ENCODE measurements at places on chromosomes 13 and 19.

GRCh38 chr13:110877737-110878258, 37.1 kb downstream of the ANKRD10 start:
- ATAC-seq, result no peak

GRCh38 chr19:39401549-39402345, 4.9 kb upstream of the ZFP36 start:
- peak; percentile 67 for ATAC-seq

DNA sequence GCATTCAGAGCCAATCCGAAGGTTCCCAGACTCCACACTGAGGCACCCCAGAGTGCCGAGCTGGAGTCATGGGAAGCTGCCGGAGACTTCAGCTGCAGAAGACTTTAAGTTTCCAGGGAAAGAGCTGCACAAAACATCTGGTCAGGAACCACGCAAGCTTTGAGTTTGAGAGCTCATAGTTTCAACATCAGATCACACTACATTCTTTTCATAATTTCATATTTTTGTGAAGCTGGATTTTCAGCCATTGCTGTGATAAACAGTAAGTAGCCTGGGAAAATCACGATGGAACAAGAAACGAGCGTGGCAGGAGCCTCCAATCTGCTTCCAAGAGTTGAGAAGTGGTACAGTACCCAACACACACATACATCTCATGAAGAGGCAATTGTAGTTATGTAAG, 25.5 kb upstream of the ATP12A start:
- ATAC-seq, result no peak

DNA sequence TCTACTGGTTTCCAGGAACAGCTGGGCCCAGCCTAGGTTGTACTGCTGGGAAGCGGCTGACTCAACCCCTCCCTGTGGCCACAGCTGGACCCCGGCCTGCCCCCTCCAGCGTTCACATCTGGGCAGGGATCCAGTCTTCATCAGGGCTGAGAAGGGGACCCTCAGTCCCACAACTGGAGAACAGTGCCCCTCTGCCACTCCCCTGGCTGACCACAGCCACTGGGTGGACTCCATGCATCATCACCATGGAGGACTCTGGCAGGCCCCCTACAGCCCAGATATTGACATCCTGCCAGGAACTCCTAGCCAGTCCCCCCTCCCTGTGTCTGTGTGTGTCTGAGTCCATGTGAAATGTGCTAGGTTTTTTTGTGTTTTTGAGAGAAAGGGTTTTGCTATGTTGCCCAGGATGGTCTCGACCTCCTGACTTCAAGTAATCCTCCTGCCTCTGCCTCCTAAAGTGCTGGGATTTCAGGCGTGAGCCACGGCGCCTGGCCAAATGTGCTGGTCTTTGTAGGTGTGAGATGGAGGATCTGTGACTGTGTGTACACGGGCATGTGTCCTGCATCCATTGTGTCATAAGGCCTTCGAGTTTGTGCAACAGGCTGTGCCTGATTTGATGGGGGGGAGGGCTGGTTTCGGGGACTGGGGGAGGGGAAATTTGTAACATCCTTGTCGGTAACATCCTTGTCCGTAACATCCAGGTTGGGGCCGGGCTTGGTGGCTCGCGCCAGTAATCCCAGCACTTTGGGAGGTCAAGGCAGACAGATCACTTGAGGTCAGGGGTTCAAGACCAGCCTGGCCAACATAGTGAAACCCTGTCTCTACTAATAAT, 4.0 kb upstream of the HOOK2 start:
- ATAC-seq, result no peak

DNA sequence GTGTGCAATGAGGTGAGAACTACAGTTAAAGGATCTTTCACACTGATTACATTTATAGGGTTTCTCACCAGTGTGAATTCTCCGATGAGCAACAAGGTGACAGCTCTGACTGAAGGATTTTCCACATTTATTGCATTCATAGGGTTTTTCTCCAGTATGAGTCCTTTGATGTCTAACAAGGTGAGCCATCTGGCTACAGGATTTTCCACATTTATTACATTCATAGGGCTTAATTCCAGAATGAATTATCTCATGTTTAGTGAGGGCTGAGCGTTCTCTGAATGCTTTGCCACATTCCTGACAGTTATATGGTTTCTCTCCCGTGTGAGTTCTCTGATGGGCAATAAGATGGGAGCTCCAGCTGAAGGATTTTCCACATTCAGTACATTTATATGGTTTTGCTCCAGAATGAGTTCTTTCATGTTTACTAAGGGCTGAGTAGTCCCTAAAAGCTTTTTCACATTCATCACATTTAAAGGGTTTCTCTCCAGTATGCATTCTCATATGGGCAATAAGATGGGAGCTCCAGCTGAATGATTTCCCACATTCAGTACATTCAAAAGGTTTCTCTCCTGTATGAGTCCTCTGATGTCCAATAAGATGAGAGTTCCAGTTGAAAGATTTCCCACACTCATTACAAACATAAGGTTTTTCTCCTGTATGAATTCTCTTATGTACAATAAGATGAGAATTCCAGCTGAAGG, 4.4 kb upstream of the C19orf18 start:
- no peak for ATAC-seq

- no peak for ATAC-seq
These were observed 5.8 kb upstream of the HSPH1 start for GRCh38 chr13:31167490-31167889.

- no peak for ATAC-seq
These were observed 25.9 kb downstream of the ZNF791 start for GRCh38 chr19:12636631-12637030.

DNA sequence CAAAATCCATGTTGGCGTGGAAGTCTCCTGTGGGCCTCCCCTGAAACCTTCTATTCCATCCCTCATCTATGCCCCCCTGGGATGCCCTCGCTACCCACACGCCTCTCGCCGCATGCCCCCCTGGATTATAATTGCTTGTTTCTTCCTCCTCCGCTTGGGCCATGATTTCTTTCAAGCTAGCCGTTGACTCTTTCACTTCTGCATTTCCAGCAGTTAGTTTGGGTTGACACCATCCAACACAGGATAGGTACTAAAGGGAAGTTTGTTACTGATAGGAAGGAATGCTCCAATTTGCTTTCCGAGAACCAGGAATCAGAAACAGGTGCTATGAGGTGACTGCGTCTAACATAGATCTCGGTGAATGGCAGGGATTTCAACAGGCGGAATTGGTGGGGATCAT, 7.7 kb upstream of the SLC25A15 start:
- ATAC-seq, result no peak

DNA sequence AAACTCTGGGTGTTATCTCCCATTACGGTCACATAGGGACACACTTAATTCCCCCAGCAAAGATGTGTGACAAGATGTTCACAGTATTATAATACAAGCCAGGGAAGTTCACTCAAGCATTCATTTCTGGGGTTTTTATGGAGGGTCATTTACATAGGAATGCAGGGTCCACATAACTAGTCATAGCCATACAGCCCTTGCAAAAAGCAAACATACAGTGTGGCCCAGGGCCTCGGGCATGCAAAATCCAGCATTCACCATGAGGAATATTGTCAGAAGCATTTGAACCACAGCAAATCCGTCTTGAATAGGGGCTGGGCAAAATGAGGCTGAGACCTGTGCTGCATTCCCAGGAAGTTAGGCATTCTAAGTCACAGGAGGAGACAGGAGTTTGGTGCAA, 13.0 kb upstream of the ZNF460 start:
- no peak for ATAC-seq

DNA sequence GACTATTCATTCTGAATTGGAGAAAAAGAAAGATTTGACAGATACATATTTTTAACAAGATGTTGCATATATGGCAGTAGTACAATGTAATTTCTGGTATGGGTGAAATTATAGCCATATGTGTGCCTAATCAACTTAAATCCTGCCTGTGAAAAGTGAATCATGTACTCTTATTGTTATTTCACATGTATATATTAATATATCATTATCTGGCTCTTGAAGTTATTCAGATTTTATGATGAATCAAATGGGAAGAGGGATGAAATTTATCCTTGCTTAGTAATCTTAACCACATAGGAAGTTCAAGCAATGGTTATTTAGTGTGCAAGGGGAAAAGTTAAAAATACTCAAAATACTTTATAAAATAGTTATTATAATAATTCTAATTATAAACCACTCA, 80.5 kb downstream of the GPC6 start:
- no peak for ATAC-seq

DNA sequence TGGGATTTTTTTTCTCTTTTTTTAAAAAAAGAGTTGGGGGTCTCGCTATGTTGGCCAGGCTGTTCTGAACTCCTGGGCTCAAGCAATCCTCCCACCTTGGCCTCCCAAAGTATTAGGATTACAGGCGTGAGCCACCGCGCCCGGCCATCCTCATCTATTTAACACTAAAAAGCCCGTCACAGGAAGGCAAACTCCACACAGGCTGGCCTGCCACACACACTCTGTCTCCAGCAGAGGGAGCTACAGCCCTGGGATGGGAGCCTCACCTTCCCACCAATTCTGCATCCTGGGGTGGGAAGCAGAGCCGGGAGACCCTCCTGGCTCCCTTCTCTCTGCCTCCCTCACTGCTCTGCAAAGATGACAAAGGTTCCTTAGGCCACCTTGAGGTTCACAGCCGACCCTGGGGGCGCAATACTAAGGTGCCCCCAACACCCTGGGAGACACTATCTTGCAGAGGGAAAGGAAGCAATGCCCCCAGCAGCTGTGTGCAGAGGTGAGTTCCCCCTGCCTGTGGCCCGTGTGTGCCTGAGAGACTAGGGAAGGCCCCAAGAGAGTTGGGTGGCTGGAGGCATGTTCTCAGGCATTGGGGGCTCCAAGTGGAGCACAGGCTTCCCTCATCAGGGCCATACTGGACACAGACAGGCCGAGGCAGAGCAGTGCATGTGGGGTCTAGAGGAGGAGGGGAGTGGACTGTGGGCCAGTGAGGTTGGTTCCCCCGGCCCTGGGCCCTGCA, 27.4 kb upstream of the TIMM44 start:
- ATAC-seq, result no peak

DNA sequence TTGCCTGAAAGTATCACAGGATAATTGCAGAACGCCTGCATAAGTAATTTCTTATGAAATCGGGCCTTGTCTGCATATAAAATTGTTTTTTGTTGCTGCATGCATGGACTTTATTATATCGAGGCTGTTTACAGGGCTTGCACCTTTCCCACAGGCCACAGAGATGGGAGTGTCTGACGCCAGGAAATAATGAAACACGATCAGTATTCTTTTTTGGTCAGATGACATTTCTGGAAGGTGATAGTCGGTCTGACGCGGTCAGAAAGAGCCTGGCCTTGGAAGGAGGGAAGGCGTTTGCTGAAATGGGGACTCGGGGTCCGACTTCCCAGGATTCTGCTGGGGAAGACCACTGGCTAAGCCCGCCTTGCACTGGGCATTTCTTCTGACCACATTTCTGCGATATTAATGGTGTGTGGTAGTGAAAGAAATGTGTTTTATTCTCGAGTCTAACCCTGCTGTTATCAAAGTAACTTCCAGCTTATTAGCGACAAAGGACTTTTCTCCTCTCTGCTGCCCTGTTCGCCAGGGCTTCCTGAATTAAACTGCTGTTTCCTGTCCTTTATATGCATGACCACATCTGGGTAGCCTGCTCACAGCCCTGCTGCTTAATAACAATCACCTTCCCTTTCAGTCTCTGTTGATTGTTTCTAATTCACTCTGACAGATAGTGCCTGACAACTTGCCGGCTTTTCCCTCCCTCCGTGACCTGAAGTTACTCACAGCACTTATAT, 11.6 kb upstream of the ZNF536 start:
- ATAC-seq, result no peak

DNA sequence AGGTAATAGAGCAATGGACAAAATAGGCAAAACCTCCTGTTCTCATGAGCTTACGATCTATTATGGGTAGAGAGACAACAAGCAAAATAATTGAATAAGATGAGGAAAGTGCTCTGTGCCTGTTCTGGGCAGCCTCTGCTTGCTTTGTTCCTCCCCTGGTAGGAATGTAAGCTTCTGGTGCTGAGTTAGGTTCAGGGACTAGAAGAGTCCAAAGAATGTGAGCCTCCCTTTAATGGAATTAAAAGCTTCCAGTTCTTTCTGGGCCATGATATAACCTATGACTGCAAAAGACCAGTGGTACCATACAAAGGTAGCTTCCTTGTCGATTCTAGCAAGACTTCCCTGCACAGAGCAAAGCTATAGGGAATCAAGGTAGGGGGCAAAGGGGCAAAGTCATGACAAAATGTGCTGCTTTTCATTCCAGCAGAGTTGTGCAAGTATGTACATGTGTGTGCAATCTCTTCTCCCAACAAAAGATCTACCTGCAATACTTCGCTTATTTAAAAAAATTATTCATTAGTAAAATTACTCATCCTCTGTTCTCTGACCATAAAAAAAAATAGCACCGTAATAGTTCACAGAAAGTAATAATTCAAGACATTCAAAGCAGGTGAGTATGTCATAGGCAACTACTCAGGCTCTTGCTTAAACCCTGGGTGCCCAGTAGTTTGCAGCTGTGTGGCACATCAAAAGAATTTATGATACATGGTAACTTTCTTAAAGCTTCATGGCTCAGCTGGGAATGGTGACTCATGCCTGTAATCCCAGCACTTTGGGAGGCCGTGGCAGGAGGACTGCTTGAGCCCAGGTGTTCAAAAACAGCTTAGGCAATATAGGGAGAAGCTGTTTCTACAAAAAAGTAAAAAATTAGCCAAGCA, 21.4 kb downstream of the ACOD1 start:
- ATAC-seq, result no peak

- no peak for ATAC-seq
These were observed 44.9 kb upstream of the C13orf42 start for GRCh38 chr13:51155776-51156515.
